ENCODE measurements at places on chromosomes 5 and 9.

DNA sequence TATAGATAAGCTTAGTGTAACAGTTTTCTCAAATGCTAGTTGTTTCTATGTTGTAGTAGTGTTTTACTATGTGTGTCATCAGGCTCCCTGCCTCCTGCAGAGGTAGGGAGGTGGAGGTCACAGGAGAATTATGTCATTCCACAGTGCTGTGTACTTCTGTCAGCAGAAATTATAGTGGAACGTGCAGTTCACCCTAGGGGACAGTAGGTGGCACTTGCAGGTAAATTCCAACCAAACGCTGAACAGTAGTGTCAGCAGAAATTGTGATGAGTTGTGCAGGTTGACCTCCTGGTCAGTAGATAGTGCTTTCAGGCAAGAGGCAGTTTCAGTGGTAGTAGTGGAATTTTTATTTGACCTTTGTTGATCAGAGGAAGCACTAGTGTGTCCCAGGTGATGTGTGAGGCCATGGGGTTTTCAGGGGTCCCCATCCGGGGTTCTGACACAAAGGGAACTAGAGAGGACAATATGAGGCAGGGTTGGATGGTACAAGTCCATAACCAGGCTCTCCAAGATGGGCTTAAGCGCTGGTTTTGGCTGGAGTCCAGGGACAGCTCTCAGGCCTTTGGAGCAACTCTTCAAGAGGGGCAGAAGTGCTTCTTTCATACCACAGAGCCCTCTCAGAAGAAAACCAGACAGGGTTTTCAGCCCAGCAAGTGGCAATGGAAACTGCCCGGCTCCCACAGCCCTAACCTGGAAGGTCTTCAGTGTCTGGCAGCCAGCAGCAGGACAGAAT lies 402.9 kb downstream of the CYLC2 start:
- peak; percentile 40 for DNase-seq

- no peak for DNase-seq
Measured at GRCh38 chr5:143521141-143521540, 117.7 kb upstream of the NR3C1 start.

DNA sequence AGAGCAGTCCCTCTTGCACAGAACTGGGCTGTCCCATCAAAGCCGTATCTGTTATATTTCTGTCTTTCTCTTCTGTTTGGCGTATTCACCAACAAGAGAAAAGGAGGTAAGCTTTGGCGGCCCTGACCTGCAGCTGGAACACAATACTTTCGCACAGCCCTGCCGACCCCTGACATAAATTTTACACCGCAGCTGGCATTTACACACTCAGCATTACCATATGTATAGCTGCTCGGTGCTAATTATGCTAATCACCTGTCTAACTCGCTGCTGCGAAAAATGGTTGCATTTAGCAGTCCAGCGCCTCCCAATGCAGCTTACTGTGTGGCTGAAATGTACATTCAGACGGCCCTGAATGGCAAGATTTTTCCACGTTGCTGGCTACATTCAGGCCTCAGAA lies 20.8 kb downstream of the PTCH1 start:
- DNase-seq, result no peak

GRCh38 chr5:147855774-147856069 lies 22.8 kb upstream of the SCGB3A2 start:
- DNase-seq, result no peak

GRCh38 chr5:103174147-103174546 lies 54.0 kb downstream of the PPIP5K2 start:
- DNase-seq, result no peak

GRCh38 chr5:98200726-98201541 lies 572.5 kb upstream of the RGMB start:
- no peak for DNase-seq

GRCh38 chr5:39368116-39368515 lies 3.8 kb upstream of the C9 start:
- DNase-seq, result no peak

DNA sequence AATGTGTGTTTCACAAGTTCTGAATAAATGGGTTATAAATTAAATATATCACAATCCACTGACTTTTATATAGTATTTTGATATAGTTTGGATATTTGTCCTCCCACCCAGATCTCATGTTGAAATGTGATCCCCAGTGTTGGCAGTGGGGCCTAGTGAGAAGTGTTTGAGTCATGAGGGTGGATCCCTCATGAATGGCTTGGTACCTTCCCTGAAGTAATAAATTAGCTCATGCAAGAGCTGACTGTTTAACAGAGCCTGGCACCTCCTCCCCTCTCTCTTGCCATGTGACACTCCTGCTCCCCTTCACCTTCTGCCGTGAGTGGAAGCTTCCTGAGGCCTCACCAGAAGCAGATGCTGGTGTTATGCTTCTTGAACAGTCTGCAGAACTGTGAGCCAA lies 127.9 kb upstream of the PALM2AKAP2 start:
- no peak for DNase-seq

DNA sequence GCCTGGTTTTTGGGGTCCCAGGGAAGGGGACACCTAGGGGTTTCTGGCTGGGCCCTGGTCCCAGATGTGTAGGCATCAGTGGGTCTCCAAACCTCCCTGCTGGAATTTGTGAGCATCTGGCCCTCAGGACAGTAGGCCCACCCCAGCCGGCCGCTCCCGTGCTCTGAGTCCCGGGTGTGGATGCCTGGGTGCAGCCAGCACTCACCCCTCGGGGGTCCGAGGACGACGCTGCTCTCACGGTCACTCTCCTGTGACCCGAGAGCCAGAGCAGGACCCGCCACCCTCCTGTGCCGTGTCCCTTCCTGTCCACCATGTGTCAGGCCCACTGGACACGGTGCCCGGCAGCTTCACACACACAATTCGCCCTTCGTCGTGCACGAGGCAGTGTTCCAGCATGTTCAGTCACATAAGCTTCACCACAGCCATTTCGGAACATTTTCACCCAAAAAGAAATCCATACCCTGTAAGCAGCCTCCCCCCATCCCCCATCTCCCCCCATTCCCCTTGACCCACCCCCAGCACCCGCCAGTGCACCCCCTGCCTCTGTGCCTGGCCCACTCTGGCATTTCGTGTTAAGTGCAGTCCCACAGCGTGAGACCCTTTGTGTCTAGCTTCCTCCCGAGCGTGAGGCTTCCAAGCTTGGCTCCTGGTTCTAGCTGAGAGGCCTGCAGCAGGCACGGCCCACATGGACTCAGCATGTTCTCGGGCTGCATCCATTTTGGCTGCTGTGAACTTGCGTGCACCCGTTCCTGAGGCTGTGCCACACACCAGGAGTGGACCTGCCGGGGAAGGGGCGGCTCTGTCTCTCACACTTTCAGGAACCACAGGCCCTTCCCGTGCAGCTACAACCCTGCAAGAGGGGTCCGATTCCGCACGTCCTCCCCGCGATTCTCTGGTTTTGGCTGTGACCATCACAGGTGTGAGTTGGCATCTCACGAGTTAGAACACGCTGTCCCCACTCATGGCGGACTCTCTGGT lies 40.5 kb downstream of the NKD2 start:
- no peak for DNase-seq

DNA sequence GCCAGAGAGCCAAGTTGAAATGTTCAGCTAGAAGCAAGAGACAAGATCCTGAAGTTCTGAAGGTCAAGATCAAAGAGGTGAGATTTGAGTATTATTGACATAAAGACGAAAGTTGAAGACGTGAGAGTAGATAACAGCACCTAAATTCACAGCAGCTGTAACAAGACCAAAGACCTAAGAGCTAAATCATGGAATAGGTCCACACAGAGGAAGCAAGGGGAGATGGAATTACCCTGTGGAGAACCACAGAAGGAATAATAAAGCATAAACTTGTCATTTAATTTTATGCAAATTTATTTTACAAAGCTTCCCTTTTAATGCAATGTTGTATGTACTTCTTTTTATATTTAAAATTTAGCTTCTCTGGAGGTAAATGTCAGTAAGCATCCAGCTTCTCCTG lies 523.7 kb downstream of the NR2F1-AS1 start:
- DNase-seq, result no peak

DNA sequence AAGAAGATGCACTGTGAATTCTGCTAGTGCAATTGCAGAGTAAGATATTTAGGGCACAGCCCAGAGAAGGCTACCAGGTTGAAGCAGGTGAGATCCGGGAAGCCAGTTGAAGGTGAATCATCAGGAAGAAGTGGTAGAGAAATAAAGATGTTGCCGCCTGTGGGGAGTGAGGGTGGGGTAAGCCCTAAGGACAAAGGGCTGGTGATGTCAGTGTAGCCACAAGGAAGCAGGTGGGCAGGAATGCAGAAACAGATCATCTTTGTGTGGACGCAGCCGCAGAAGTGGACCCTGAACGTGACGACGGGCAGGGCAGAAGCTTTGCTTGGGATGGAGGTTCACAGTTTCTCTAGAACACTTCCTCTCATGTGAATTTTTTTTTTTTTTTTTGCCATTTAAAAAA lies 164.2 kb downstream of the ACTL7B start:
- DNase-seq, result no peak

GRCh38 chr9:120712539-120713031 lies 1.7 kb downstream of the MEGF9 start:
- DNase-seq, result no peak

GRCh38 chr9:26813247-26813646 lies 79.4 kb downstream of the CAAP1 start:
- DNase-seq, result no peak

GRCh38 chr9:114359801-114360200 lies 28.0 kb downstream of the AKNA start:
- DNase-seq, result no peak

- DNase-seq, result no peak
Measured at GRCh38 chr9:18490641-18491370, 16.9 kb downstream of the ADAMTSL1 start.

DNA sequence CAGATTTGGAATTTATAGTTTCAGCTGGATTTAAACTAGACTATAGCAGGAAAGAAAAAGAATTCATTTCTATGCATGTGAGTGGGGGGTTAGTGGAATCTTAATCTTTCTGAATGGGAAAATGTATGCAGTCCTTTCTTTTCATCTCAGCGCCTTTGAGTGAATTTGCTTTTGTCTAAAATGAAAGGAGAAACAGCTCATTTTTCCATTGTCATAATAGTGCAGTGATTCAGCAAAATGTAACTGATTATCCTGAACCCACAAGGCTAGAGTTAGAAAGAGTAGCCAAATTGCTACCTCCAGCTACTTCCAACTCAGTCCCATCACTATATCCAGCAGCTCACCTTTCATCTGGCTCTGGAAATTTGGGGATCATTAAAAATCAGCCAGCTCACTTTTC lies 134.4 kb downstream of the ADAMTSL1 start:
- DNase-seq, result no peak

DNA sequence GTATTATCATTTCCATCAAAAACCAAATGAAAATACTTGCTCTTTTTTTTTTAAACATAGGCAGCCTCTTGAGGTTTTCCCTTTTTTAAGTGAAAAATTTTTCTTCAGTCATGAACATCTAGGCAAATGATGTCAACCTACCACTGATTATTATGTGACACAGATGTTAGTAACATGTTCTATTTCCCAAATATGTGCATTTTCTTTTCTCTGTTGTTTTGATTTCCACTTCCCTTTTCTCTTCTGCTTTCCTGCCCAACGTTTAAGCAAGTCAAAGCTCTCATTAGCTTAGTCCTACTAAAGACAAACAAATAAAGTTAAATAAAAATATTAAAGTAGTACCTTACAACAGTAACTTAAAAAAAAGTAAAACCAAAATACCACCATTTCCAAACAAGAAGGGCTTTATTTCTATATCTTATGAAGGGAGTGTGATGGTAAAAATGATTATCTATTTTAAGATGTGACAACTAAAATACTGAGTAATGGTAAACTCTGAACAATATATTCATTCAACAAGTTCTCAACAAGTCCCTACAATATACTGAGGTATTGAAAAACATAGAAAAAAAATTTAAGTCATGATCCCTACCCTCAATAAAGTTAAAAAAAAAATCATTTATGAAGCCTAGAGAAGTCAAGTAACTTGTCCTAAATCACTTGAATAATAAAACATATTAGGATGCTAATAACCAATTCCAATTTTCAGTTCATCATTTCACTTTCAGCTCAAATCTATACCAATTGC lies 9.4 kb downstream of the SLC38A9 start:
- DNase-seq, result no peak

- DNase-seq, result no peak
Measured at GRCh38 chr5:18380729-18381362, 746.6 kb downstream of the TAF11L14 start.

DNA sequence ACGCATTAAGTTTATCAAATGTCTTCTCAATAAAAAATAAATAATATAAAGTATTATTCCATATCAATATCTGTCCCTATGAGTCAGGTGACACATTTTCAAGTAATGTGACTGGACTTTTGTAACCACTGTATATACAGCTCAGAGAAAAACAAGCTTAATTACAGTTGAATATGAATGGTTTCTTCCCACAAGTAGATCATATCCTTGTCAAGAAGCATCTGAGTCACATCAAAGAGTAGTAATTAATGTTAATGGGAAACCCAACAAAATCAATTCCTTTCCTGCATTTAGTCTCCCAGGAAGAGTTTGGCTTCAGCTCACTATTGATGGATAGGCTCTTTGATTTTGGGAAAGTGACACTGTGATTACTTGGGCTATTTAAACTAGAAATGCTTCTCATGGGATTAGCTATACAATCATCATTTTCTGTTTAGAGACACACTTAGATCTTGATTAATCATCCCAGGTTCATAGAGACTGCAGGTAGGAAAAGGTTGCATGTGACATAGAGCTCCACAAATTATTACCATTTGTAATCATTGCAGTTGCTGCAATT lies 292.9 kb downstream of the GABRG2 start:
- DNase-seq, result no peak

GRCh38 chr5:145473042-145473642 lies 362.0 kb downstream of the PRELID2 start:
- DNase-seq, result no peak

DNA sequence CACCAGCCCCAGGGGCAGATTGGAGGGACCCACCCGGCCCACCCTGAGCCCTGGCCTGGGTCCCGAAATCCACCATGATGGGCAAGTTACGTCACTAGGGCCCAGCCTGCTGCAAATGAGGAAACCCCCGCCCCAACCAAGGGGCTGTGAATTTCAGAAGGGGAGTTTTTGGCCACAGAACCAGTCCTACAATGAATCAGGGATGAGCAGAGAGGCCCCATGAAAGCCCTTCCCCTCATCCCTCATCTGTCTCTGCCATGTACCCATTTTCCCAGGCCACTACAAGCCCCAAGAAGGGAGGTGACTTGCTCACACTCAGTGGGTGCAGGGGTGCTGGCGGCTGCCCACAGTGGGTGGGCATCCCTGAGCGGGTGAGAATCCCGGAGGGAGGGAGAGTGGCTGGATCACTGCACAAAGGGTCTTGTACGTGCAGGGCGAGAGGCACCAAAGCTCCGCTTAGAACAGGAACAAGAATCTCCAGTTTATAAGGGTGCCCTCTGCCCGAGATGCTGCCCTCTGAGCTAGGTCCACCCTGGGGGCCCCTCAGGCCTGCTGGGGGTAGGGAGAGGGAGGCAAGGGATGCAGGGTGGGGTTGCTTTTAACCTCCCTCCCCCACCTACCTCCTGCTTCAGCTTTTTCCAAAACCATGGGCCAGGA lies 10.4 kb upstream of the TCF7 start:
- no peak for DNase-seq

DNA sequence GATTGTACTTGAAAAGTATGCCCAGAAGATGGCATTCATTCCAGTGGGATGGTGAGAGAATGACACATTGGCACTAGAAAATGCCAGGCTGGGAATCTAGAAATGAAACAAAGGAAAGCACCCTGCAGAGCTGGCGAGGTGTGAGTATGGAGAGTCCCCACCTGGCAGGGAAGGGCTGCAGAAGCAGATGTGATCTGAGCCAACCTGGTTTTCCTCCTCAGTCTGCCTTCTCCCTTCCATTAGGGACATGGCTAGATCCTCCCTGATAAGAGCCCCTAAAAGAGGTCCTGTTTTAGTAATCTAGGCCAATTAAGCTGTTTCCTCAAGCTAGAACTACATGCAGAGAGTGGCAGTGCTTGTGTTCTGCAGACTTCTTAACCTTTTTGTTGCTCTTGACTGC lies 24.7 kb upstream of the TNFSF15 start:
- DNase-seq, result no peak

- DNase-seq, result no peak
Measured at GRCh38 chr5:33309536-33310345, 131.0 kb upstream of the TARS1 start.
